ENCODE measurements at places on chromosomes 12 and 14.

GRCh38 chr14:63918411-63918810 lies 65.6 kb downstream of the SYNE2 start:
- DNase-seq: no peak

GRCh38 chr14:77372304-77372841 lies 4.5 kb downstream of the TMED8 start:
- no peak for DNase-seq

GRCh38 chr12:3305904-3306619 lies 184.9 kb upstream of the PRMT8 start:
- no peak for DNase-seq

GRCh38 chr12:28601570-28602058 lies 411.4 kb downstream of the CCDC91 start:
- DNase-seq: peak; percentile 76
